Osteoblast (primary cell): ENCODE measurements at places on chromosomes 13 and 19. TPM values are rescaled to one million over a fixed set of nuclear protein-coding genes. Genes with fewer than 3 reads are reported as not detected.

Gene OR7C2
- not detected in 2 replicates for total RNA-seq

Gene ZNF709
- 5.0 and 5.1 TPM in 2 replicates for total RNA-seq

Gene PSG3
- not detected in 2 replicates for total RNA-seq

Gene ZNF358
- 25.0 and 26.1 TPM in 2 replicates for total RNA-seq

Gene OR7D2
- total RNA-seq = not detected in 2 replicates

Gene NPHS1
- total RNA-seq = not detected in 2 replicates

DNA sequence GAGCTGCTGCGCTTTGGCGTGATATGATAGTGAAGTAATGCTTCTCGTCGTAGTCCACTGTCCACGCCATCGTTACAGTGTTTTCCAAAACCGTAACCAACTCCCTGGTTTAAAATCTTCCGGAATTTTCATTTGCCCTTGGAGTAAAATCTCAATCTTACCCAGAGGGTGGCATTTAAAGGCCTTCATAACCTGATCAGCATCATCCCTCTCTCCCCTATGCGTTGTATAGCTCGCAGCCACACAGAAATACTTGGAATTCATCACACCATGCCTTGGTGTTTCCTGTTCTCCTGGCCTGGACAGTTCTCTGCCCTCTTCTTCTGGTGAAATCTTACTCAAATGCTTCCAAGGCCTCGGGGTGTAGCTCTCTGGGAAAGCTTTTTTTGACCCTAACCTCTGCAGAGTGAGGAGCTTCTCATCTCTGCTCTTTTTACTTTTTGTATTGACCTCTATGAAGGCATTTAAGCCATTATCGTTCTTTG lies 839 bp downstream of the MPHOSPH8 start:
- H3K27ac ChIP-seq = peak overlapping the region; percentile 82
- H3K4me1 ChIP-seq = peaks cover 13% of the 10 kb centered on the region
- H3K4me3 ChIP-seq = peak overlapping the region; percentile 86
- no peaks in the 10 kb centered on the region for H3K27me3 ChIP-seq
- no peaks in the 10 kb centered on the region for H3K36me3 ChIP-seq
- DNase-seq = no peak

DNA sequence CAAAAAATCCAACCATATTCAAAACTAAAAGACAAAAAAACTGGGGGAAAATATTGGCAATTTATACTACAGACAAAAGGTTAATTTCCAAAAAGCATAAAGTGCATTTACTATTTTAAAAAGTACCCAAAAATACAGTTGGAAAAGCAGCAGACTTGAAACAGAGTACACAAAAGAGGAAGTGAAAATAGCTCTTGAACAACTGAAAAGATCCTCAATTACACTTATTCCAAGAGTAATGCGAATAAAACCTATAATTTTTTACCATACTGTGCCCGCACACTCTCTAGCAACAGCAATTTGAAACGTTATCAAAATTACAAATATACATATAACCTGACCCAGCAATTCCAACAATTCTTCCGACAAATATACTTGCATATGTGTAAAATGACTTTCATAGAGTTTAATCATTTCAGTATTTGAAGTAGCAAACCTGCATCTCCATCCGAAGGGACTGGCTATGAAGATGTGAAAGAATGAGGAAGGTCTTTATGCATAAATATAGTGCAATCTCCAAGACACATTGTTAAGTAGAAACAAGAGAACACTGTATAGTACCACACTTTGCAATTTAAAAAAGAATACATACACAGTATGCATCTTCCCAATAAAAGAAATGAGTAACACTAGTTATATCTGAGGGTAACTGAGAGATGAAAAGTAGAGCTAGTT lies 25.4 kb downstream of the ALG5 start:
- DNase-seq = no peak
- H3K27ac ChIP-seq = no peak overlapping the region
- no peaks in the 10 kb centered on the region for H3K4me1 ChIP-seq
- H3K4me3 ChIP-seq = no peak overlapping the region
- no peaks in the 10 kb centered on the region for H3K27me3 ChIP-seq

DNA sequence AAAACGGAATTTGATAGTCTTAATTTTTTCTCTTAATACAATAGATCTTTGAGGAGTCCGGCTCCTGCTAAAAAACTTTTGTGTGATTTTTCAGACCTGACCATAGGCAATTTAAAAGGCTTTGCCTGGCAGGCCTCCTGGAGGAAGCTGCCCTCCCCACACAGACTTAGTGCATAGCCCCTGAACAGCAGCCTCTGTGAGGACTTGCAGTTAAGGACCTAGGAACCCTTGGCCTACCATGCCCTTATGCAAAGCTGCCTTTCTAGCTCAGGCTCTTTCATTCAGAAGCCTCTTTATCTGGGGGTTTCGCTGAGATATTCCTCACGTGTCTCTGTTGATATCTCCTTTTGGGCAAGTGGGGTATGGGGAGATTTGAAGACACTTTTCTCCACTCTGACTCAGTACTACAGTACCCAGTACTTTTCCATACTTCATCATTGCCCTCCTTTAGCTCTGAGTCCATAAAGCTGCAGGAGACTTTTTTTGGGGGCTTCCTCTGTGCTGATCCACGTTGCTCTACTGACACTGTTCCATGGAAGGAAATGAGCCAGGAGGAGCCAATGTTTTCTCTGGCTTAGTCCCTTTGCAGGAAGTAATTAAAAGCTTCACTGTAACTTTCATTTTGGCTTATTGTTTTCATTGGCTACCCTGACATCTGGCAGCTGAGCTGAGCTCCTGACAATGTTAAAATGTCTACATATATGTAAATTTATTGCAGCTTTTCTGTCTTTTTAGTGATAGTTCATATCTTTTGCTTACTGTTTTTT lies 283.1 kb downstream of the TDRD3 start:
- H3K4me3 ChIP-seq = no peak overlapping the region
- H3K27me3 ChIP-seq = no peaks in the 10 kb centered on the region
- no peak for DNase-seq
- H3K36me3 ChIP-seq = no peaks in the 10 kb centered on the region
- H3K27ac ChIP-seq = no peak overlapping the region

- no peaks in the 10 kb centered on the region for H3K27me3 ChIP-seq
- no peaks in the 10 kb centered on the region for H3K4me1 ChIP-seq
- DNase-seq = peak; percentile 93
Observed at GRCh38 chr13:113083402-113084061, 22.1 kb upstream of the F7 start.

GRCh38 chr13:37681281-37682032 lies 82.9 kb upstream of the POSTN start:
- no peaks in the 10 kb centered on the region for H3K27me3 ChIP-seq
- peak overlapping the region; percentile 12 for H3K4me3 ChIP-seq
- peaks cover 5% of the 10 kb centered on the region for H3K36me3 ChIP-seq
- H3K27ac ChIP-seq = peak overlapping the region; percentile 89
- DNase-seq = peak; percentile 47

DNA sequence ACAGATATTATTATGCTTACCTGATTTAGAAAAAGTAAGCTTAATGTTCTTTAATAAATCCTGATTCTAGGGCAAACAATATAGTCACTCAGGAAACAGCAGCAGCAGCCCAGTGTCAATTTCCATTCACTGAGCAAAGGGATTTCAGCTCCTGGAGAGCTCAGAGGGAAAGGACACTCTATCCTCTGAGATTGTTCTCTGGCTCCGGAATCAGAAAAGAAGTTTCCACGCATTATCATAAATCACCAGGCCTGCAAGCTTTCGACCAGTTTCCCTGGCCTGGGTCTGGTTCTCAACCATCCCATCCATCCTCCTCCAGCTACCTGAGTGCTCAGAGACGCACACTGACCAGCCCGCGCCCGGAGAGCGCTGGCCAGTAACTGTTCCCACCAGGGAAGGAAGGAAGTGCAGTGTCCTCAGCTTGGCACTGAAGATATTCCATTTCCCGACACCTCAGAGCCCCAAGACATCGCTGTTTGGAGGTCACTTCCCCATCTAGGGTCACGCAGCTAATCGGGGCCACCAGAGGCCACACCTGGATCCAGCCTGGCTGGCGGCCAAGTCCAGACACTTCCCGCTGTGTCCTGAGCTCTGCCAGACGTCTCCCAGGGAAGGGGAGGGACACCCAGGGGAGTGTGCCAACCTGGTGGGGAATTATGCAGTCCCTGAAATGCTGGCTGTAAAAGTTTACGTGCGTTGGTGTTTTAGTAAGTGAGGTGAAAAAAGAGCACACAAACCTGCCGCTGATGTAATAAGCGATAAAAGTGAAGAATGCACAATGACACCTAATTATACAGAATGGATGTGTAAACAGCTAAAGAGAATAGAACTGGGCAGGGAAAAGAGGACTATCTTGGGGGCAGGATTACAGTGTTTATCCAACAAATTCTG lies 29.1 kb downstream of the EPS15L1 start:
- H3K36me3 ChIP-seq = peaks cover 14% of the 10 kb centered on the region
- H3K27me3 ChIP-seq = no peaks in the 10 kb centered on the region
- DNase-seq = no peak
- H3K4me3 ChIP-seq = no peak overlapping the region
- no peak overlapping the region for H3K27ac ChIP-seq

GRCh38 chr19:48755084-48755641 lies at the start of gene FGF21:
FGF21 (plus strand) TSS chr19:48755524; CDS start chr19:48756237, 713 bp downstream.
- H3K4me3 ChIP-seq = no peak within 1 kb of the TSS
- no peaks in the 10 kb centered on the region for H3K36me3 ChIP-seq
- peak; percentile 44 for DNase-seq
- H3K27me3 ChIP-seq = peaks cover 30% of the 10 kb centered on the region

GRCh38 chr19:55472463-55472862 lies 4.0 kb upstream of the ZNF628 start:
- peaks cover 34% of the 10 kb centered on the region for H3K4me1 ChIP-seq
- H3K27ac ChIP-seq = peak overlapping the region; percentile 85
- no peaks in the 10 kb centered on the region for H3K27me3 ChIP-seq
- H3K36me3 ChIP-seq = no peaks in the 10 kb centered on the region

- no peaks in the 10 kb centered on the region for H3K27me3 ChIP-seq
- no peak overlapping the region for H3K27ac ChIP-seq
- no peak overlapping the region for H3K4me3 ChIP-seq
- peaks cover 31% of the 10 kb centered on the region for H3K36me3 ChIP-seq
- no peaks in the 10 kb centered on the region for H3K4me1 ChIP-seq
Observed at GRCh38 chr19:7561325-7561724, 25.8 kb downstream of the PNPLA6 start.

- H3K27ac ChIP-seq = peak overlapping the region; percentile 82
- H3K4me1 ChIP-seq = peaks cover 18% of the 10 kb centered on the region
- no peaks in the 10 kb centered on the region for H3K36me3 ChIP-seq
- H3K27me3 ChIP-seq = no peaks in the 10 kb centered on the region
- DNase-seq = no peak
- no peak overlapping the region for H3K4me3 ChIP-seq
Observed at GRCh38 chr19:51800473-51801244, 5.7 kb downstream of the FPR3 start.

DNA sequence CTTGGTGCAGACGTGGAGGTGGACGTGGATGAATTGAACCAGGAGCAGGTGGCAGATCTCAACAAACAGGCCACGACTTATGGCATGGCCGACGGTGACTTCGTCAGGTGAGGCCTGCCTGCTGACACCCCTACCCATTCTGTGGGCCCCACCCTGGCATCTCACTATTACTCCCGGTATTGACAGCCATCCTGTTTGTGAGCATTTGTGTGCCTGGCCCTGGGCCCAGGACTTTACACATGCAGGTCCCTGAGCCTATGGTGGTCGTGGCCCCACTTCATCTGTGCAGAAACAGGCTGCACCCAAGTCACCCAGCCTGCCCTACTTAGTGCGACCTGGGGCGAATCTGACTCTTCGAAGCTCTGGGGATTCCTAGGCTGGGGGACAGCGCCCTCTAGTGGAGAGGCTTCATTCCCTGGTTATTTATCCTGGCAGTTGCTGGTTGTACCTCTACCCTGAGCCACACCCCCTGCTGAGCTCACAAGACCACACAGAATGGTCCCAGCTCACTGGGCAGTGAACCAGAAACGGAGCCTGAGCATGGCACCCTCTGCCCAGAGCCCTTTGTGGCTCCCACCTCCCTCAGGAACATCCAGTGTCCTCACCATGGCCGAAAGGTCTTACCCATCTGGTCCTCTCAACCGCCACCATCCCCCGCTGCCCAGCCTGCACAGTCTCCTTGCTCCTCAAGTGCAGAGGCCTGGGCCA lies 16.9 kb downstream of the ZNF296 start:
- no peak overlapping the region for H3K4me3 ChIP-seq
- peak; percentile 99 for DNase-seq
- H3K27ac ChIP-seq = no peak overlapping the region
- no peaks in the 10 kb centered on the region for H3K27me3 ChIP-seq

DNA sequence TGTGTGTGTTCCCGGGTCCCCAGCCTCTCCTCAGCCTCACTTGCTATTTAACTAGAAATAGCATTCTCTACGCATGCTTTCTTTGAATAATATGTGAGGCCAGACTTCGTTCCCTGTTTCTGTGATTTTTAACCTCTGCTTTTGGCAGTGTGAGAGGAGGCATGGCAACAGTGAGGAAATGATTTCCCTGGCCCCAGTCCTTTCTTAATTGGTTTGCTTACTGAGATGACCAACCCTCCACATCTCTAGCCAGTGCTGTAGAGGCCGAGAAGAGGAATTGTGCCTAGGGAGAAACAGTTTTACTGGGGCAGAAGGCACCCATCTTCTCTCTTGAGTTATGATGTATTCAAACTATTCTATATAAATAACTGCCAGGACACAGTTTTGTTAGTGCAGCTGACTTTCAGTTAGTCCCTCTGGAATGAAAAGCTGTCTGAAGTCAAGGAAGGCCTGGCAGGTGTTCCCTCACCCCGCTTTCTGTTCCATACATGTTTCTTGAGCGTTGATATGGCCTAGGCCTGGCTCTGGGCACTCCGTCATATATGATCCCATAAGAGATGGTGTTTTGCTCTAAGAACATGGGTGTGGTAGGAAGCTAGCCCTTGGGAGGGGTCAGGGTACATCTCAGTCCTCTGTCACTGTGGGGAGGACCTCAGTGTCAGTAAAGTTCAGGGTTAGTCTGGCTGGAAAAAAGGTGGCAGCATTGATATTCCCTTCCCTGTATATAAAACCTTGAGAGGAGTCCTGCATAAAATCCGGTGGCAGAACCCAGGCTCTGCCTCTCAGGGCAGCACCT lies 73.7 kb upstream of the NPAS1 start:
- no peaks in the 10 kb centered on the region for H3K27me3 ChIP-seq
- no peak overlapping the region for H3K4me3 ChIP-seq
- H3K36me3 ChIP-seq = peaks cover 4% of the 10 kb centered on the region
- no peak for DNase-seq

DNA sequence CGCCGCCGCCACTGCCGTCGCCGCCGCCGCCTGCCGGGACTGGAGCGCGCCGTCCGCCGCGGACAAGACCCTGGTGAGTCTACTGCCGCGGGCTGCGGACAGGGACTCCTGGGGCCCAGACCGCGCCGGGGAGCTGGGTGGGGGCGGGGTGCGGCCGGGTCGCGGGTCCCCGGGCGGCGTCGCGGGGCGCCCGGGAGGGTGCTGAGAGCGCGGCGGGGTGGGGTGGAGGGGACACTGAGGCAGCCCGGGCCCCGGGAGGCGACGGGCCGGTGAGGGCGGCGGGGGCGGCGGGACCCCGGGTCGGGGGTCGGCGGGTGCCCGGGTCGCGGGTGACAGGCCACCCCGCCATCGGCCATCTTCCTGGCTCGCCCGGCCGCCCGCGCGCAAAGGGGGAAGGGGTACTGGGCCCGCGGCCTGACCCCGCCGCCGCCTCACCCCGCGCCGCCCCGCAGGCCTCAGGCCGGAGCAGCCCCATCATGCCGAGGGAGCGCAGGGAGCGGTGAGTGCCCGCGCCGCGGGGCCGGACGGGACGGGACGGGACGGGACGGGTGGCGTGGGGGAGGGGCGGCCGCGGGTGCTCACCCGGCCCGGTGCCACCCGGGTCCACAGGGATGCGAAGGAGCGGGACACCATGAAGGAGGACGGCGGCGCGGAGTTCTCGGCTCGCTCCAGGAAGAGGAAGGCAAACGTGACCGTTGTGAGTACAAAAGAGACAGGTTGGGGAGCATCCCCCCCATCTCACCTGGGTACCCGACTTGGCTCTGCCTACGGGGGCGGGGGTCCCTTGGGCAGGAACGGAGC lies 489 bp downstream of the CCNE1 start:
- H3K27ac ChIP-seq = no peak overlapping the region
- peaks cover 4% of the 10 kb centered on the region for H3K4me1 ChIP-seq
- H3K36me3 ChIP-seq = peaks cover 4% of the 10 kb centered on the region
- H3K27me3 ChIP-seq = no peaks in the 10 kb centered on the region
- DNase-seq = peak; percentile 86
